ENCODE measurements at places on chromosomes 12 and 14.

DNA sequence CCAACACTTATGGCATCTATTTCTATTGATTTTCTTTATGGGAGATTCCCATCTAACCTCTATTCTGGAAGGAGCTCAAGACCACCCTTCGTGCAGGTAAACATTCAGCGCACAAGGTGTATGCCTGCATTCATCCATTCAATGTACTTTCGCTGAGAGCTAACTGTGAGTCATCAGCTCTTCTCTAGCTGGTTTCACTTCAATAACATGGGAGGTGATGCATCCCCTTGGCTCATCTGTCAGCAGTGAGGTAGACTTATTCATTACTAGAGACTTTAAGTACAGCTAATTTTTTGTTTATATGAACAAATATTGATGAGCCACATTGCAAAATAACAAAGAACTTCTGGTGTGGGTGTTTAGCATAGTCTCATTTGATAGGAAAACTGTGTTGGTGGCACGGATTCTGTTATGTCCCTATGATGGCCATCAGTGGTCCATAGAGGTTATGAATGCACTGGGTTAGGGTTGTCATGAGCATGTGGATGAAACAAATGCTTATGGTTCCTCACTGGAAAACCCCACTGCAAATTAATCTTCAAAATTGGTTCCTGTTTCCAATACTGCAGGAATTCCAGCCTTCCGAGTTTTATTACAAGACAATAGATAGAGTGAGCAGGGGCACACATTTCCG, 1151.0 kb downstream of the BCL11B start:
- DNase-seq: no peak

GRCh38 chr12:54759751-54760150, 94.6 kb upstream of the MUCL1 start:
- no peak for DNase-seq

DNA sequence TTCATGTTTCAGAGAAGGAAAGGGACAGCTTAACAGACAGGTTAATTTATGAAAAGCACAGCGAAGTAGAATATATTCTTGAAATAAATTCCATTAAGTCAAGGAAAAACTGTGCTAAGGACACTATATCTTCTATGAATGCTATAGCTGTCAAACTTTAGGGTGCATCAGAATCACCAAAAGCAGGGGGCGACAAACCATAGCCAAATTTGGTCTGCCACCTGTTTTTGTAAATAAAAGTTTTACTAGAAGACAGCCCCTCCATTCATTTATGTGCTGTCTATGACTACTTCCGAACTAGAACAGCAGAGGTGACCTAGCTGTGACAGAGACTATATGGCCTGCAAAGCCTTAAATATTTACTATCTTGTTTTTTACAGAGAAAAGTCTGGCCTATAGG, 25.9 kb downstream of the PPP4R3A start:
- DNase-seq: no peak

- DNase-seq: no peak
Observed at GRCh38 chr12:101459642-101460346, 15.3 kb upstream of the SPIC start.

GRCh38 chr12:19045426-19045825, 84.1 kb upstream of the PLEKHA5 start:
- DNase-seq: no peak

- no peak for DNase-seq
Observed at GRCh38 chr14:105483300-105484068, 3.2 kb upstream of the CRIP1 start.

DNA sequence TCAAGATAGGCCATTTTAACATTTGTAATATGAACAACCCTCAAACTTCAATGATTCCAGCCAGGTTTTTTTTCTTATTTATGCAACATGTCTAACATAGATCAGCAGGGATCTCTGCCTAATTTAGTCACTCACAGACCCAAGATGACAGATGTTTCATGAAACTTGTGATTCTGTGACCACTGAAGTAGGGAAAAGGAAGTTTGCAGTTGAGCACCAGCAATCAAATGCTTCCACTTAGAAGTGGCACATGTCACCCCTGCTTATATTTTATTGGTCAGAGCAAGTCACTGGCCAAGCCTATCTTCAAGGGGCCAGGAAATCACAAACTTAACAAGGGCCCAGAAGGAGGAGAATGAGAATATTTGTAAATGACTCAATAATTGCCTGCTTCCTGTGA, 150.6 kb downstream of the BCAT1 start:
- no peak for DNase-seq

GRCh38 chr14:68244262-68244980, 424.8 kb downstream of the RAD51B start:
- no peak for DNase-seq

DNA sequence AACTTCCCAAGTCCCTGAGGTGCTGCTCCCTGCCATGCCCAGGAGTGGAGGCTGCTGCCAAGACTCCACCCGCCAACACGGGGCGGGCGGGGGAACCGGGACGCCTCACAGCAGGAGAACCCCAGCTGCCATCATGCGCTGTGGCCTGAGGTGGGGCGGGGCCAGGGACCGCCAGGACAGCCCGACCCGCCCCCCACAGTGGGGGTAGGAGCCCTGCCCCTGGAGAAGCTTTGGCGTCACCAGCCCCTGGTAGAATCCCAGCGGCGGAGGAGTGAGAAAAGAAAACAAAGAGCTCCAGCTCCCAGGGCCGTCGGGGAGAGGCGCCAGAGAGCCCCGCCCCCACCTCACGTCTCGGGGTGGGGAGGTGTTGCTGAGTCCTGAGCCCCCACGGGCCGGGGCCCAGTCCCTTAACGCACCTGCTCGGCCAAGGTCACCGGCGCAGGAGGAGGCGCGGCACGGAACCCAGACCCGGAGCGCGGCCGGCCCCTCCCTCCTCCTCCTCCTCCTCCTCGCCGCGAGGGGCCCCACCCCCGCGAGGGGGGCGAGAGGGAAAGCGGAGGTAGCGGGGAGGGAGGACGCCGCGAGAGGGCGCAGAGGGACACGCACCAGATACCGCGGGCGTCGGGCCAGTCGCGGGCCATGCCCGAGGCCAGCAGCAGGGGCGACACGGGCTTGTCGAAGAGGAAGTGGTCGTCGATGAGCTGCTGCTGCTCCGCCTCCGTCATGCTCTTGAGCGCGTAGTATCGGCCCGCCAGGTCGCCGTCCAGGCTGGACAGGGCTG, 1.8 kb downstream of the CKB start:
- DNase-seq: peak; percentile 8

DNA sequence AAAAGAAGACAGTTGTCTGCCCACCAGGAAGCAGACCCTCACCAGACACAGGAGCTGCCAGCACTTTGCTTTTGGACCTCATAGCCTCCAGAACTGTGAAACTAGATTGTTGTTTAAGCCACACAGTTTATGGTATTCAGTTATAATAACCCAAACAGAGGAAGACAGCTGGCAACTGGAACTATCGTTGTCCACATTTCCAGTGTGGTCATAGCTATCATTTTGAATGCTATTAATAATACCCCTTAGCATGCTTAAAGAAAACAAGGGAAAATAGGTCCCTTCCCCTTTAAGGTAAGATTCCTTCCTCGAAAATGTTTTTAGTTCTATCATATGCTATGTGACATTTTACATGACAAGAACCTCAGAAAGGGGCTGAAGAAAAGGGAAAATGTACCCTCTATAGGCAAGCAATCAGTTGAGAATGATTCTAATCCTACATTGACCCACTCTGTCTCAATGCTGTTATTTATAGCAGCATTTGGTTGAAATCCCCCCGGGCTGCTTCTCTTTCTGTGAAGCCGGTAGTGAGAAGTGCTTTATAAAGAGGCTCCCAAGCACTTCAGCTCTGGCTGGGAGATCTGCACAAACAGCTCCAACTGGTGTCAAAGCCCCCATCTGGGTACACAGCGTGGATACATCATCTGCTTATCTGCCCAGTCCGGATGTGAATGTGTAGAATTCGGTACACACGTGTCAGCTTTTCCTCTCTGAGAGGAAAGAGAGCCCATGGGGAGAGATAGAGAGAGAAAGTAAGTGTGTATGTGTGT, 221.2 kb upstream of the FLRT2 start:
- no peak for DNase-seq

DNA sequence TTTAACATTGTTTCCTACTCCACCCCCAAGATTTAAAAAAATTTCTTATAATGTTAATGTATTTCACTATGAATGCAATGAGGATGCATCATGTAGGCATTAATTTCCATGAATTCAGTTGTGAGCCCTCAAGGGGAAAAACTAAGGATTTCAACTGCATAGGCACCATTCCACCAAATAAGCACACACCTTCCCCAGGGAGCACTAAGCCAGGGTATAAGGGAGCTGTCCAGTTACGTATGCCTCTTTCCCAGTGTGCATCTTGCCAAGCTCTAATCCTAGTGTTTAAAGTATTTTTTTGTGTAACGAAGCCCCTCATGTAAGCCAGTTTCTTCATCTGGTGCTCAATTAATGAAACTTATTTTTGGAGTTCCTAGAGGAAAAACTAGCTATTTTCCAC, 6.6 kb downstream of the FERMT2 start:
- no peak for DNase-seq

DNA sequence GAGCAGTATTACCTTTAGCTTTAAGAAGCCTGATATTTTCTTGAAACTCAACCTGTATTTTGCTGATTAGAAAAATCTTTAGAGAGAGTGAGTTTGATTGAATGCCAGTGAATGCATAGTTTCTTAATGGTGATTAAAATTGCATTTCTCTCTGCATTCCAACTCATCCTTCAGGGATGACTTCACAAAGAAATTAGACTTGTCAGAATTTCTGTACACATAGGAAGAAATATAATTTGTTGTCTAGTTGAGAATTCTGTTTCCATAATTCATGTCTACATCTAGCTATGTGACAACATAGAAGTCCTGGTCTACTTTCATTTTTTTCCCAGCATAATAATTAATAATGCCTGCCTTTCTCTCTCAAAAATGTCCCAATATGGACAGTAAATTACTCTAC, 136.6 kb downstream of the OTOGL start:
- no peak for DNase-seq

- no peak for DNase-seq
Observed at GRCh38 chr14:46377305-46377704, 274.3 kb downstream of the RPL10L start.

DNA sequence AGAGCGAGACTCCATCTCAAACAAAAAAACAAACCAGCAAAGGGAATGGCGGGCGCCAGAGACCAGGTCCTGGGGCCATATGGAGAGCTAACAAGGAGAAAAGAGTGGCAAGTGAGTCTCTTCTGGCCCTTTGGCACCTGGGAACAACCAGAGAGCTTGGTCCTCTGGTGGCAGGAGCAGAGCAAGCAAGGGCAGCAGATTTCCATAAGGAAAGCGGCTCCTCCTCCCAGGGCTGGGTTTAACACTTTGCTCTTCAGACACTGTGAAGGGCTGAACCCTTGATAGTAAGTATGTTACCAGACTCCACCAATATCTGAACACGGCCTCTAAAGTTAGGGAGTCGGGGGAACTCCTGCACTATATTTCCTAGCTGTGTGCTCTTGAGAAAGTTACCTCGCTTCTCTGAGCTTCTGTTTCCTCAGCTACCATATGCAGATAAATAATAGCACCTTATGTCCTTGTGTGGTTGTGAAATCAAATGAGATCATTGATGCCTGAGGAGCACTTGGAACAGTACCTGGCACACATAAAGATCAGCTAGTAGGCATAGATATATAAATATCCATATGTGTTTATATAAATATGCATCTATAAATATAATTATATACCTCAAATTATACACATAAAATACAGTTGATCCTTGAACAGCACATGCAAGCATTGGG, 33.4 kb upstream of the PLEKHG6 start:
- DNase-seq: no peak

- no peak for DNase-seq
Observed at GRCh38 chr14:105196265-105196960, 15.3 kb upstream of the NUDT14 start.

DNA sequence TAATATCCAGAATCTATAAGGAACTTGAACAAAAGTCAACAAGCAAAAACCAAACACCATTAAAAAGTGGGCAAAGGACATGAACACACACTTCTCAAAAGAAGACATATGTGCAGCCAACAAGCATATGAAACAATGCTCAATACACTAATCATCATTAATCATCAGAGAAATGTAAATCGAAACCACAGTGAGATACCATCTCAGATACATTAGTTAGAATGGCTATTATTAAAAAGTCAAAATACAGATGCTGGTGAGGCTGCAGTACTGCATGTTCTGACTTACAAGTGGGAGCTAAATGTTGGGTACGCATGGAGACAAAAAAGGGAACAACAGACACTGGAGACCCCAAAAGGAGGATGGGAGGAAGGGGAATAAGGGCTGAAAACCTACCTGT, 67.1 kb downstream of the BLTP3B start:
- DNase-seq: no peak

GRCh38 chr14:89384023-89384422, 33.0 kb downstream of the FOXN3 start:
- DNase-seq: no peak

GRCh38 chr12:66013224-66013623, 117.3 kb downstream of the LLPH start:
- no peak for DNase-seq

- DNase-seq: peak; percentile 100
Observed at GRCh38 chr12:57238854-57239554, 9.5 kb downstream of the SHMT2 start.

DNA sequence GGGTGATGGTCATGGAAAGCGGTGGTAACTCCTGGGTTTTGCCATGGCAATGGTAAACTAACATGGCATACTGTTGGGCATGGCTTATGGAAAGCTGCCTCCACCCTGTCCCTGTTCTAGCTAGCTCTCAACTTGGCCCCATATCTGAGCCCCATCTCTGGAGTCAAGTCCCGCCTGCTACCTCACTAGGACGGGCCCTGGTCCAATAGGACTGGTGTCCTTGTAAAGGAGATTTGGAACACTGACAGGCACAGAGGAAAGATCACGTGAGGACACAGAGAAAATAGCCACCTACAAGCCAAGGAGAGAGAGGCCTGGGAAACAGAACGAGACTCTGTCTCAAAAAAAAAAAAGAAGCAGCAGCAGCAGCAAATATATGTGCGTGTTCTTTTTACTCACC, 59.8 kb downstream of the RNFT2 start:
- DNase-seq: no peak

- DNase-seq: peak; percentile 25
Observed at GRCh38 chr12:126772171-126772864, 1494.7 kb upstream of the TMEM132C start.

- DNase-seq: no peak
Observed at GRCh38 chr14:100989924-100990323, 86.4 kb upstream of the RTL1 start.

GRCh38 chr14:73663548-73664212, 18.9 kb downstream of the DNAL1 start:
- DNase-seq: no peak

All from GOT3 (cell line).